Aorta (tissue), 5 donors: ENCODE measurements at places on chromosomes 3 and 15.

DNA sequence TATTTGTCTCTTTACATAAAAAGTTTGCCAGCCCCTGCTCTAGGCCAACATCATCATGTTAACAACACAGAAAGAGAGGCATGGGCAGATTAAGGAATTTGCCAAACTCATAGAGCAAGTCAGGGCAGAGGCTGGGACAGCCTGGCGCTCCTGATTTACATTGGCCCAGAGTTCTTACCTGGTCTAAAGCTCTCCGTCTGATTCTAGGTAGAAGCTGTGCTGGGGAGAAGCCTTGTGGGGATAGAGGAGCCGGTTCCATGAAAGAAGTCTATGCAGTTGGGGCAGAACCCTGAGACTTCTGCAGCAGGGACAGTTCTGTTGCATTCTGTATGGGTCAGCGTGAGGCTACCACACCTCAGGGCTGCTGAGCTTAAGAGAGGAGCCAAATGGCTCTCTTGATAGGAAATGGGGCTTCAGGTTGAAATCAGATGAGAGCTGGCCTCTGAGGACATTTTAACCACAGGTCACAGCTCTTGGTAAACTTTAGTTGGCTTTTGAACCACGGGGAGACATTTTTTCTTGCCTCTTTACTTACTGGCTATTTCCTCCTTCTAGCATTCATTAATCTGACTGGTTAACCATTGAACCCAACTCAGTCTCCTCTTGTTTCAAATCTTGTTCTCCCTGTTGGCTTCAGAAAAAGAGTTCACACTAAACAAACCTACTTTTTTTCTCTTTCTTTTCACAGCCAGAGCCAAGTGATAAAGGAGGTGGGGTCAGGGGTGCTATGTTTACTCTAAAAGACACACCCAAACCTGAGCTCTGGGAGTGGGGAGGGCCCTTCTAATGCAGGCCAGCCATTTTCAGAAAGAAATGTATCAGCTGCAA, 250.7 kb downstream of the OPA1 start:
- DNase-seq: no peak

DNA sequence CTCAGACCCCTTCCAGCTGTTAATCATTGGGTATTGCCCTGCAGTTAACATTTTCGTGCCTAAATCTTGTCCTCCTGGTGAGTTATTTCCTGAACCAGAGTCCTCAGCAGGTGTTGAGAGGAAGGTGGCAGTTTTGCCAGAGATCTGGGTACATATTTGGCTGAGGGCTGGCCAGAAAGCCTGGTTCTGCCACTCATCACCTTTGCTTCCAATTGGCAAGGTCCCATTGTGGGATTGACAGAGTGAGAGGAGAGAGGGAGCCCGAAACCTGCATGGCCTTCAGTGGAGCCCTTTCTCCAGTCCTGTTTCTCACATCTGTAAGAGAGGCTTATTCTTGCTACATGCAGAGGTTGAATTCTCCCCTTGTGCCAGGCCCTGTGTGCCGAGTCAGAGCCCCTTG, 8.9 kb upstream of the TKT start:
- DNase-seq: peak; percentile 9

DNA sequence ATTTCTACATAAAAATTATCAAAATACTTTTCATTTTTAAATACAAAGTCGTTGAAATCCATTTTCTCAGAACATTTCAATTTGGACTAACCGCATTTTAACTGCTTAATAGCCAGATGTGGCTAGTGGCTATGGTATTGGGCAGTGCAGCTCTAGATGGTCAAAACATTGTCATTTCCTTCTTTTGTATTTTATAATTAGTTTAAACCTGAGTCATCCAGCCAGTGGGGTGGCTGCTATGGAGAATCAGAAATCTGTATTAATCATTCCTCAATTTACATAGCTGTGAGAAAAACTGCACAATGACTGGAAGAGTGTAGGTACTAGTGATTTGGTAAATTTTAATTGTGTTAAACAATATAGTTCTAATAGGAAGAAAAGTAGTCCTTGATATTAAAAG, 245.3 kb downstream of the PDZRN3 start:
- no peak for DNase-seq

DNA sequence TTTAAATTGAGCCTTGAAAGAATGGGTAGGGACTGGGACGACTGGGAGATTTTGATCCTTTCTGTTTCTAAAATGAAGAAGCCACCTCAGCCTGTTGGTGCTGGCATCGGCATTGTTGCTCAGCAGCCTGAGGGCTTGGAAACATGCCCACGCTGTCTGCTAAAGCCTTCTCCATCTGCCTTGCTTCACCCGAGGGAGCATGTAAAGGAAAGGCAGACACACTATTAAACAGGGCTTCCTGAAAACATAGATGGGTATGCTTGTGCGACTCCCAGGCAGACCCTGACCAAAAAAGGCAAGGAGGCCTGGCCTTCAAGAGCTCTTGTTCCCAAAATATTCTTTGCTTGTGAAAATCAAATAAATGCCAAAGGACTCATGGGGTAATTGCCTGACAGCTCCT, 84.2 kb upstream of the SLC4A7 start:
- peak; percentile 83 for DNase-seq

DNA sequence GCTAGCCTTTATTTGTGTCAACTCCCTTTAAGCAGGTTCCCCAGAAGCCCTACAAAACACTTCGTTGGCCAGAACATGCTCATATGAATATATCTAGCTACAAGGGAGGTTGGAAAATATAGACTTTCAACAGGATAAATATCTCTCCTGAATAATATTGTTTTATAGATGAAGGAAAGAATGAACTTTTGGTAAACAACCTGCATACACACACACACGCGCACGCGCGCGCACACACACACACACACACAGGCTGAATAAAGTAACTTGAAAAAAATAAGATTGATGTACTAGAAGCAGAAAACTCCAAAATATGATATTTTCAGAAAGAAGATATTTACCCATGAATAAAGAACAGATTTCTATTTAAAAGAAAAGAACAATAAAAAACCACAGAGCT, 72.4 kb upstream of the GADL1 start:
- no peak for DNase-seq

- no peak for DNase-seq
Observed at GRCh38 chr3:40876496-40876895, 322.8 kb upstream of the CTNNB1 start.

DNA sequence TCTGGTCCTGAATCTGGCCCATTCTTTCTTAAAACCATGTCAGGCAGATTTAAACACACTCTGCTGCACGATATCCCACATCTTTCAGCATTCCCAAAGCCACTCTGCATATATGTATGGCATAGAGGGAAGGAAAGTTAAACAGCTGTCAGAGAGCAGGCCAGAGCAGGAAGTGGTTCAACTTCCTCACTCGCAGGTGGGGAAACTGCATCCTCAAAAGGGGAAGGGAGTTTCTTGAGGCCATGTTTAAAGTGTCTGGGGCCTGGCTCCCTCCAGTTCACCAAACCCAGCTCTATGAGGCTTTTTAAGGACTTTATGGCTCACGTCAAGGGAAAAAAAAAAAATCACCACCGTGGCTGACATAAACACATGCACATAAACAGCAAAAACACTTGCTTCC, 123.1 kb downstream of the OPA1 start:
- DNase-seq: no peak
